ENCODE measurements at places on chromosomes 4 and X. TPM values are rescaled to one million over a fixed set of nuclear protein-coding genes. Genes with fewer than 3 reads are reported as not detected.

The FGFR3 gene
- total RNA-seq: 0.62 TPM

GRCh38 chr4:47974566-47974965, 41.9 kb downstream of the CNGA1 start:
- no peak for DNase-seq

- DNase-seq: no peak
Measured at GRCh38 chr4:24473309-24473721, 111.0 kb downstream of the DHX15 start.

DNA sequence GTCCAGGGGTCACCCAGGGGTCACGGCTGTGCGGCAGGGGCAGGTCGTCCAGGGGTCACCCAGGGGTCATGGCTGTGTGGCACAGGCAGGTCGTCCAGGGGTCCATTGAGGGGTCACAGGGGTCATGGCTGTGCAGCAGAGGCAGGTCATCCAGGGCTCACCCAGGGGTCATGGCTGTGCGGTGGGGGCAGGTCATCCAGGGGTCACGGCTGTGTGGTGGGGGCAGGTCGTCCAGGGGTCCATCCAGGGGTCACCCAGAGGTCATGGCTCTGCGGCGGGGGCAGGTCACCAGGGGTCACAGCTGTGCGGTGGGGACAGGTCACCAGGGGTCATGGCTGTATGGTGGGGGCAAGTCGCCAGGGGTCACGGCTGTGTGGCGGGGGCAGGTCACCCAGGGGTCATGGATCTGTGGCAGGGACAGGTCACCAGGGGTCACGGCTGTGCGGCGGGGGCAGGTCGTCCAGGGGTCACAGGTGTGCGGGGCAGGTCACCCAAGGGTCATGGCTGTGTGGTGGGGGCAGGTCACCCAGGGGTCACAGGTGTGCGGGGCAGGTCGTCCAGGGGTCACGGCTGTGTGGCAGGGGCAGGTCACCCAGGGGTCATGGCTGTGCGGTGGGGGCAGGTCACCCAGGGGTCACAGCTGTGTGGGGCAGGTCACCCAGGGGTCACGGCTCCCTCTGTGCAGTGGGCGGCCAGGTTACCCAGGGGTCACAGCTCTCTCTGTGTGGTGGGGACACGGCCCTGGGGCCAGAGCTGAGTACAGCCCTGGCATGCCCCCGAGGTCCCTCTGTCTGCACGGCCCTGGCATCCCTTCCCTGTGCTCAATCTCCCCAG, 16.0 kb downstream of the ATP5ME start:
- no peak for DNase-seq

GRCh38 chrX:118373538-118373937, 27.6 kb downstream of the WDR44 start:
- DNase-seq: no peak

Measured in NCI-H460 (cell line).